ENCODE measurements at places on chromosomes 5 and 9.

GRCh38 chr9:97969014-97969413 is 14.1 kb upstream of the ANP32B start:
- DNase-seq: no peak

DNA sequence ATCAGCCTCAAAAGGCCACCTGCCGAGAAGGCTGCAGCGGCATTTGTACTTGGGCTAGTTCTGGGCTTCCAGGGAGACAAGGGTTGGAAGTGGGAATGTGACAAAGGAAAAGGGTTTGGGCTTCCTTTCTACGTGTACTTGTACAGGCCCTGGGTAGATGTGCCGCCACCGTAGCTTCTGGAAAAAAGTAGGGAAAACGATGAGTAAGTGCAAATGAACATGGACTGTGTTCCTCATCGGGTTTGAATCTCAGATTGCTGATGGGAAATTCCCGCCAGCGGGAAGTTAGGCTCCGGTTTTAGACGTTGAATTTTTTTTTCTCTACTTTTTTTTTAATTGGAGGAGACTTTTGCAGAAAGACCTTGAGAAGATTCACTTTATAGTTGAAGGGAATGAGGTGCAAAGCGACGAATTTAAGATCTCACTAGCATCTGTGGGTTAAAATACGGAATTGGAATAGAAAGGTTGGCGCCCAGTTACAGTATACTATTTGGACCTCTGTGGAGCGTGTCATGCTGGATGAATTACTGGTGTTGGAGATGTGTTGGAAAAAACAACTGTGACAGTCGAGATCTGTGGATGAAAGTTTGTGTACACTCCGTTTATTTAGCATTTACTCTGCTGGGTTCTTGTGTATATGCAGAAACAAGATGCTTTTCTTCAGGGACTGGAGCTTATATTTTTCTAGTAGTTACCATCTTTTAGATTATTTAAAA is 1.2 kb downstream of the G3BP1 start:
- peak; percentile 57 for DNase-seq

DNA sequence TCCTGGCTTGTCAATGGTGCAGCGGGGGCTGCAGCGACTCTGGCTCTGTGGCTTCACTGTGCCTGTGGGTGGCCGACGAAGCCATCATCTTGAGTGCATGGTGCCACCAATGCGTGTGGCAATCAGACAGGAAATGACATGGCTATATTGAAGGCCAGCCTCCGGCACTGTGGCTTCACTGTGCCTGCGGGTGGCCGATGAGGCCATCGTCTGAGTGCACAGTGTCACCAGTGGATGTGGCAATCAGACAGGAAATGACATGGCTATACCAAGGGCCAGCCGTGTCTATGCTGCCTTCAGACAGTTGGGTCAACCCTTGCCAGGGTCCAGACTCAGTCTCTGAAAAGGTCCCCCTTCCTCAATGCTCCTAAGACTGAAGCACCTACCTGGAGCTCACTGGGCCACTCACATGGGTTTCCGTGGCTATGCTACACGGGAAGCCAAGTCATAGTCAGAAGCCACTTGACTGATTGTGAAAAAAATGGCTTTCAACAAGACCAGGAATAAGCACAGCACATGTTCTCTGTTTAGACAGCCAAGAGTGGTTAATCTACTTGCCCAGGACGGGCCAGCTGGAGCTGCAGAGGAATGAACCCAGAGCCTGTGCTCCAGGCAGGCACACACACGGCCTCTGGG is 67.5 kb upstream of the S1PR3 start:
- no peak for DNase-seq

- no peak for DNase-seq
Measured at GRCh38 chr9:19138084-19138483, 10.8 kb upstream of the PLIN2 start.

GRCh38 chr5:168661593-168662485 is 82.7 kb upstream of the PANK3 start:
- DNase-seq: no peak

- no peak for DNase-seq
Measured at GRCh38 chr9:123637945-123638634, 282.1 kb downstream of the CRB2 start.

DNA sequence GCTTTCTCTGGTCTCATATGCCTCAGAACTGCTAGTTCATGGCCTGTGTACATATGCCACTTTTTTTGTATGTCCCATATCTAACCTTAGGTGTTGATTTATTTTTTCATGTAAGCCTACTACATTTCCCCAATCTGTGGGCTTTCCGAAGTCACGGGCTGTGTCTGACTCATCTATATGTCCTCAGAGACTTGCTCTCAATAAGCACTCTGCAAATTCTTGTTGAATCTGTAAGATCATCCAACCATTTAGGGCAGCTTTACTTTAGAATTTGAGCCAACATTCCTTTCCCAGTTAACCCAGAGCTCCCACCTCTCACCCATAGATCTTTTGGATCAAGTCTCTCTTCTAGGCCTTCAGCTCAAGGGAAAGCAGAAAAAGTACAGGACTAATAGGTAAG is 263.4 kb downstream of the SEC61B start:
- no peak for DNase-seq

DNA sequence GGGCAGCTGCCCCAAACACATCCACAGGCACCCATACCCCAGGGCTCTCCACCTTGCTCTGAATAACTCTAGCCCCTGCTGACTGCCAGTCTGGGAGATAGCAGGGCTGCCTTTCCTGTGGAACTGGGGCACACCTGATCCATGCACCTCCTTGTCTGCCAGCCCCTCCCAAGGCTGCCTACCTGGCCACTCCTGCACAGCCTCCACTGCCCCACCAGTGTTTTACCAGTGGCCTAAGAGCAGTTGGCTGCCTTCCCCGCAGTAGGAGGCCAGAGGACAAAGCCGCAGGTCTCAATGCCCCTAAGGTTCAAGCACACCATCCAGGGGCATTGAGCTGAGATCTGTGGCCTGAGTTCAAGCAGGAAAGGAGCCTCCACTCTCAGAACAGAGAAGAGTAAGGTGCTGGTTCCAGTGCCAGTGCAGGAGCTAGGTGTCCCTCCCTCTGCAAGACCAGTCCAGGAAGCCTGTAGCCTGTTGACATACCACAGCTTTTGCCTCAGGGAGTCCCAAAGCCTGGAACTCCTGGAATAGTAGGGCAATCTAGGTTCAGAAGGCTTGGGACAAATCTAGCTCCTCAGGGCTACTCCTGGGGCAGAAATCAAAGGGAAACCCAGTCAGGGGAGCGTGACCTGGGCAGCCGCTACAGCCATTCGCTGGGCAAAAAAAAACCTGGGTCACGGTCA is 514.5 kb upstream of the PTGER4 start:
- DNase-seq: no peak

- DNase-seq: no peak
Measured at GRCh38 chr9:111438541-111439235, 45.5 kb downstream of the ECPAS start.

GRCh38 chr5:56094579-56095361 is 100.0 kb upstream of the IL6ST start:
- peak; percentile 16 for DNase-seq

GRCh38 chr5:161602736-161603135 is 56.2 kb upstream of the GABRB2 start:
- no peak for DNase-seq

DNA sequence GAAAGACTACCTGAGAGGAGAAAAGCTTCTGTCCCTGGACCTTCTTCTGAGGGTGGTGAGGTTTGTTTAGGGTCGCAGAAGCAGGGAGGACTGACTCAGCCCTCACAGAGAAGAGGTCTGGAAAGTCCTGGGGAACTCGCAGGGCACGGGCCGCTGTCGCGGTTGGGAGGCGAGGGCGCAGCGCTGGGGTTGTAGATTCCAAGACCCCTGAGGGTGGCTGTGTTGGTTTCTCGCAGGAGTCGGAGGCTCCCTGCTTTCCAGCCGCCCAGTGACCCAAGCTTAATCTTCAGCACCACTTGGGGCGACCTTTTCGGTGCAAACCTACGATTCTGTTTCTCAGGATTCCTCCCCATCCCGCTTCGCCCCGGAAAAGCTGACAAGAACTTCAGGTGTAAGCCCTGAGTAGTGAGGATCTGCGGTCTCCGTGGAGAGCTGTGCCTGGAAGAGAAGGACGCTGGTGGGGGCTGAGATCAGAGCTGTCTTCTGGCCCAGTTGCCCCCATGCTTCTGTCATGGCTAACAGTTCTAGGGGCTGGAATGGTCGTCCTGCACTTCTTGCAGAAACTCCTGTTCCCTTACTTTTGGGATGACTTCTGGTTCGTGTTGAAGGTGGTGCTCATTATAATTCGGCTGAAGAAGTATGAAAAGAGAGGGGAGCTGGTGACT is 482 bp downstream of the SLC27A6 start:
- no peak for DNase-seq

DNA sequence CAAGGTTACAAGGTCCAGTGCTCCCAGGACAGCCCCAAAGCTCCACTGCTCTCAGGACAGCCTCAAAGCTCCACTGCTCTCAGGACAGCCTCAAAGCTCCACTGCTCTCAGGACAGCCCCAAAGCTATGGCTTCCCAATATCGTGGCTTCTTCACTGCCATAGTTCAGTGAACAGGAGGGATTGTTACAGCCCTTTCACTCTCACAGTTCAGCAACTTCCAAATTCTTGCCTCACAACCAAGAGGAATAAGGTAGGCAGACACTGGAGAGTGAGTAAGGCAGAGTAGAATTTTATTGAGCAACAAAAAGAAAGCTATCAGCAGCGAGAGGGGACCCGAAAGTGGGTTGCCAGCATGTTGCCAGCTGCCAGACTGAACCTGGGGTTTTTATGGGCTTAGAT is 277.6 kb downstream of the CDH10 start:
- no peak for DNase-seq

- no peak for DNase-seq
Measured at GRCh38 chr9:111975709-111976108, 79.1 kb downstream of the UGCG start.

DNA sequence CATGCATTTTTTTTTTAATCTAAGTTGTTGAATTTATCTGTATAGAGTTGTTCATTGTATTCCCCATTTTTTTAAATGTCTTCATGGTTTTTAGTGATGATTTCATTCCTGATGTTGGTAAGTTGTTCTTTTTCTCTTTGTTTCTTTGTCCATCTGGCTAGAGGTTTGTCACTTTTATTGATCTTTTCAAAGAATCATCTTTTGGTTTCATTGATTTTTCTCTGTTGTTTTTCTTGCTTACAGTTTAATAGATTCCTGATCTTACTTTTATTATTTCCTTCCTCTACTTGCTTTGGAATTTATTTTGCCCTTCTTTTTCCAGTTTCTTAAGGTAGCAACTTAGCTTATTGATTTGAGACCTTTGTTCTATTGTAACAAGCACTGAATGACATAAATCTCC is 114.2 kb downstream of the AOPEP start:
- no peak for DNase-seq

DNA sequence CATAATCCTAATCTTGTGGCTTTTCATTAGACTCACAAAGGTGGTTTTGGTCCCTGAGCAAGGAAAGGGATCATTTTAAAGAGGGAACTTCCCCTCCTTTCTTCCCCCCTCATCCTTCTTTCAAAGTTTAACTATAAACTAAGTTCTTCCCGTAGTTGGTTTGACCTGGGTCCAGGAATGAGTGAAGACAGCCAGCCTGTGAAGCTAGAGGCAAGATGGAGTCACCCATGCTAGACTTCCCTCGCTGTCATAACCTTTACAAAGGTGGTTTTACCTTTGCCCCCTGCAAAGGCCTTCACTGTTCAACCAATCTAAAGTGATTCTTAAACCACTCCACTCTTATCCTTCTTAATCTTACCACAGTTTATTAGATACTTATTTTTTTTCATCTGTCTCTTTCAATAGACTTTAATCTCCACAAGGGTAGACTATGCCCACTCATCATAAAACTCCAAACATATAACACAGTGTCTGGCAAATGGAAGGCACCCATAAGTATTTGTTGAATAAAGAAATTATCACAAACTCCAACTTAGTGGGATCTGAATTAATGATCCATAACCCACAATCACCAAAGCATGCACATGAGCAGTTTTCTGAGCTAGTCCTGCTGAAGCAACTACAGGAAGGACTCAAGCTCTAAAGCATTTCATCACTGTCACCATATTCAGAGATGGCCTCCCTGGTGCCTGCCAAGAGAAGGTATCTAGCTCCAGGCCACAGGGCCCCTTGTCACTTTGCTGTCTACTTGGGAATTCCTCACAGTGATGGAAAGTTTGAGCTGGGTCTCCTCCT is 369.0 kb downstream of the SPOCK1 start:
- no peak for DNase-seq
